ENCODE measurements at places on chromosomes 5 and 9.

- no peak for DNase-seq
These were observed 159.4 kb downstream of the ARHGAP26 start for GRCh38 chr5:142929587-142929986.

- no peak for DNase-seq
These were observed 351.8 kb upstream of the ADAMTSL1 start for GRCh38 chr9:18122171-18122570.

- no peak for DNase-seq
These were observed 150.0 kb upstream of the VCAN start for GRCh38 chr5:83321483-83322055.

GRCh38 chr5:156815988-156816599 is 34.0 kb upstream of the PPP1R2B start:
- peak; percentile 5 for DNase-seq

DNA sequence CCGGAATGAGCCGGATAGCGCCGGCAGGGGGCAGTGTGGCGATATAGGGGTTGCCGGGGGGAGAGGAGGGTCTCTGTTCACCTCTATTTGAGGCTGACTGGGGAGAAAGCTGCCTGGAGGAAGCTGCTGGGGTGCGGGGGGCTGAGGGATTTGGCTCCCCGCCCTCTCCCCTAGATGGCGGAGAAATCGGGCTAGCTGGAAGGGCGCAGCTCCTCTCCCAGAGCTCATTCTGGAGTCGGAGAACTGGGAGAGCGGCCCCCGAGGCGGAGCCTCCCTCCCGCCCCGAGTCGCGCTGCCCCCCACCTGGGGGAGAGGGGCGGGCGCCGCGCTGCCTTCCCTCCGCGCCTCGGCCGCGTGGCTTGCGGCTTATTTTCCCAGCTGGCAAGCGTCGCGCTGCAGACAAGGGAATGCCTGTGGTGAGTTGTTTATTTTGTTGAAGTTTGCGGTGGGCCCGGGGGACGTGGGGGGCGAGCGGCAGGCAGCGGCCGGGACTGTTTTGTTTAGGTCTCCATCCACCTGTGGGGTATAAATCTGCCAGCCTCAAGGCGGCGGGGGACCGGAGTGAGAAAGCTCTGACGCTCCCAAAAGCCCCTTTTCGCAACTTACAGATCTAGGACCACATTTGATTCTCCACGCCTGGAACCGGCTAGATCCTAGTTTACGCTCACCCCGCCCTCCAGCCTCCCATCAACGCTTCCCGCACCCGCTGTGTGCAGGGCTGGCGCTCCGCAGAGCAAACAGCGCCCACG is 4.1 kb upstream of the RGMB start:
- peak; percentile 93 for DNase-seq

DNA sequence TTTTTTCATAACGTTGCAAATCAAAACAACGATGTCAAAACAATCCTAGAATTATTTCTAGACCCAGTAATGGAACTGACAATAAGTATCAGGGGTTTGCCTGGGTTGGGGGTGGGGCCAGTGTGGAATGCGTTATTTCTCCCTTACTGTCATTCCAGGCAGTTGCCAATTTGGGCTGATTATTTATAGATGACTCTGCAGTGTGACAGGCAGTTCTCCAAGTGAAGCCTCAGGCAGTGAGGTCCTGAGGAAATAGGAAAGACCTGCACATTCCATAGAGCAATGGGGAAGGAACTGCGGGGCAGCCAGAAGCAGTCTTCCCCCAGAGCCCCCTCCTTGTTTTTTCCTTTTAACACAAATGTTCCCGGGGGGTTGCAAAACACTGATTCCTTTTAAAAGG is 179.0 kb downstream of the YTHDC2 start:
- DNase-seq = no peak

- no peak for DNase-seq
These were observed 506.5 kb downstream of the DMAC1 start for GRCh38 chr9:7293091-7293490.

GRCh38 chr9:16664211-16664610 is 206.3 kb downstream of the BNC2 start:
- DNase-seq = no peak

- peak; percentile 74 for DNase-seq
These were observed 492.2 kb downstream of the NR2F1-AS1 start for GRCh38 chr5:93088592-93089389.

DNA sequence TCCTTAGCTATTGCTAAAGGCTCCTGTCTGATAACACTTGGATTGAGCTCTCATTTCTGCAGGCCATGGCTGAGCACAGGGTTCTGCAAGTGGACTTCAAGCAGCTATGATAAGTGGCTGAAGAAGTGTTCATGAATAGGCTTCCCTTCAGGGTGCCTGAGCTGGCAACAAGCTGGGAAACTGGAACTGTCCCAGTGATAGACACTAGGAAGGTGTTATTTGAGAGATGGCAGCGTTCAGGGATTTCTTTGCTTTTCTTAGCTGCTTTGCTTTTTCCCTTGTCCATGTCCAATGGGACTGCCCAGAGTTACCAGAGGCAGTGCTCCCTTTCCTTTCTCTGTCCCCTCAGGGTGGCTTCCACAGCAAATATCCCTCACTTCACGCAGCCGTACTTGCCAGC is 75.8 kb downstream of the INIP start:
- DNase-seq = no peak

- DNase-seq = no peak
These were observed 29.3 kb downstream of the FUBP3 start for GRCh38 chr9:130608554-130609134.

GRCh38 chr5:43042626-43043399 is 2.7 kb upstream of the ANXA2R start:
- DNase-seq = peak; percentile 46

DNA sequence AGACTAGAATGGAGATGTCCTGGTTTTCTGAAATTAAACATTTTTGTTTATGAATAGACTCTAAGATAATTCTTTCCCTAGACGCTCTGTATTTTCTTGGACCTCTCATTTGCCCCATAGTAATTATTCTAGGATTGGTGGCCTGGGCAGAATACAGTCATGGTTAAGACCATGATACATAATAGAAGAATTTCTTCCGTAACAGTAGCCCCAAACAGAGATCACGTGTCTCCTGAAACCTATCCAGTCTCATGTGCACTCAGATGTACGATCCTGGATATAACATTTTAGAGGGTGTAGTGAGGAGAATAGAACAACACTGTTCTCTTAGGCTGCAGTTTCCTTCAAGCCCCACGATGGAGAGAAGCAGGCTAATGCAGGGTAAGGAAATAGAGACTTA is 22.3 kb downstream of the PCDHAC2 start:
- DNase-seq = no peak

- peak; percentile 72 for DNase-seq
These were observed 192.5 kb upstream of the TUT7 start for GRCh38 chr9:86546712-86547111.

DNA sequence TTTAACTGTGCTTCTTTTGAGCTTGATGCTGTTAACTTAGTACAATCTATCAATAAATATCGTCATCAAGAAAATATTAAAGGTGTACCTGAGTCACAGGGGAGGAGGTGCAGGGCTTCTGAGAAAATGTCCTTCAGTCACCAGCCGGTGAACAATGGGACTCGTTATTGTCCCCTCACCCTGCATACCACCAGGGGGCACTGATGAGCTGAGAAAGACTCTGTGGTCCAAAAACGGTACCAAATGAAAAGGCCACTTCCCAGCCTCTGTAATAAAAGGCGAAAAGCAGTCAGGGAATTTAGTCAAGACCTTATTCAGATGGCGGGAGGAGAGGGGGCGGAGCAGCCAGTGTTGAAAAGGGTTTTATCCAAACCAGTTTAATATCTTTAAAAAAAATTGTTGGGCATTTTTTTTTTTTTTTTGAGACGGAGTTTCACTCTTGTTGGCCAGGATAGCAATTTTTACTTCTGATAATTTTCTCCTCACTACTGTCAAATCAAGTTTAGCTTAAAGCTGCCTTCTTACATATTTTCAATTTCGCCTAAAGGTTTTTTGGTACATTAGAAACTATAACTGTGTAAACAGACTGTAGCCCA is 271.9 kb upstream of the ADAMTS16 start:
- DNase-seq = no peak

DNA sequence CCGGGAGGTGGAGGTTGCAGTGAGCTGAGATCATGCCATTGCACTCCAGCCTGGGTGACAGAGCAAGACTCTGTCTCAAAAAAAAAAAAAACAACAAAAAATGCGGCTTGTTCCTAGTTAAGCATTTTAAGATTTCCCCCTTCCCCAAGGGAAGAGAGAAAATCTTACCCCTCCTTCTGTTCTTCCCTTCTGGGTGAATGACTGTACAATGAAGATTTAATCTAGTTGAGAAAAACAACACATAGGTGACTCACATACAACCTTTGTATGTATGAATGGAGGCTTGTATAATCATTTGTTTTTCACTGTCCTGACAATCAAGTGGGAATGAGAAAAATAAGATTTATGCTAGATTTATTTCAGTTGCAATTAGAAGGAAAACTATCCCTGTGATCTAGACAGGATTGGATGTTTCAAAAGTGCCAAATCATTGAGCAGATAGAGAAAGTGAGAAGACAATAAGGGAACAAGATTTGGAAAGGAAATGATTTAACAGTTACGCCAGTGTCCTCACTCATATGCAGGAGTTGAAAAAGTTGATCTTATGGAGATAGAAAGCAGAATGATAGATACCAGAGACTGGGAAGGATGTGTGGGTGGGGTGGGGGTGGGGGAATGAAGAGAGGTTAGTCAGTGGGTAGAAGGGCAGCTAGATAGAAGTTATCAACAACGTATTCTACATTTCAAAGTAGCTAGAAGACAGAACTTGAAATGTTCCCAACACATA is 16.7 kb downstream of the GDA start:
- no peak for DNase-seq

- DNase-seq = no peak
These were observed 25.1 kb downstream of the MACROH2A1 start for GRCh38 chr5:135373736-135374515.

DNA sequence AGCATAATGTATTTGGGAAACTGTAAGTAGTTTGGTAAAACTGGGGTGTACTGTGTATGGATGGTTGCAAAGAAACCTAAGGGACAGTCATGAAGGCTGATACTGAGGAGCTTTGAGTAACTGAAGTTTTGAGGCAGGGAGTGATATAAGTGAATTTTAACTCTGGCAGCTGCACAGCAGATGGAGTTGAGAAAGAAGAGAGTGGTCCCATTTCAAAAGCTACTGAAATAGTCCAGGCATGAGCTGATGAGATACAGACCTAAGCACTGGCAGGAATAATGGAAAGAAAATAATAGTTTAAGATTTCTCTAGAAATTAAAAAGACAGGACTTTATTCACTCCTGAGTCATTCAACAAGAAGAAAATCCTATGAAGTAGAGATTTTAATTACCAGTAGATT is 232.0 kb downstream of the CHSY3 start:
- DNase-seq = peak; percentile 31

- no peak for DNase-seq
These were observed 38.5 kb upstream of the FCHO2 start for GRCh38 chr5:72917371-72917776.

GRCh38 chr5:61275841-61276240 is 56.2 kb upstream of the ZSWIM6 start:
- no peak for DNase-seq

- no peak for DNase-seq
These were observed 18.4 kb downstream of the BASP1 start for GRCh38 chr5:17235731-17236330.

DNA sequence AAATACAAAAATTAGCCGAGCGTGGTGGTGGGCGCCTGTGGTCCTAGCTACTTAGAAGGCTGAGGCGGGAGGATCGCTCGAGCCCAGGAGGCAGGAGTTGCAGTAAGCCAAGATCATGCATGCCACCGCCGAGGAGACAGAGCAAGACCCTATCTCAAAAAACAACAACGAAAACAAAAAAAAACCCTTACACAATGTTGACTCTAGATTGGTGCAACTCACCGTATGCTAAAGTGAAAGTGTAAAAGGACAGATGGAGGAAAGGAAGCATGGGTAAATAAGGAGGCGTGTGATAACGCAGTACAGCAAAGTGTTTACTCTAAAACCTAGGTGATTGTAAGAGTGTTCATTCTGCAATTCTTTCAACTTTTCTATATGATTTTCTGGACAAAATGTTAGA is 15.9 kb upstream of the RUFY1 start:
- DNase-seq = no peak

DNA sequence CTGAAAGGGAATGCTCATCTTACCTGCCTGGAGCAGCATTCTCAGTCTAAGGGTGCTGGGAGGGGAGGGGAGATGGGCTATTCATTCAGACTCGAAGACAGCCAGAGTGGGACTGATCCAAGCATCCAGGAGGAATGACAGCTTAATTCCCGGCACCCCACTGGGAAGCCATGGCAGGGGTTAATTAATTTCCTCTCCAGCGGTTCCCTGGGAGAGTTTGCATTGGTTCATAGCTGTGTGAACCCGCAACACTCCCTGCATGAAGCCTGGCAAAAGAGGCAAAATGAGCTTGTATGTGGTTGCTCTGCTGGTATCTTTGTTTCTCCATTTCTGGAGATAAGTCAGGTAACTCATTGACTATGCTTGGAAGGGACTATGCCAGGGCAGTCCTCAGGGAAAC is 401.0 kb upstream of the SLC24A2 start:
- DNase-seq = peak; percentile 56

DNA sequence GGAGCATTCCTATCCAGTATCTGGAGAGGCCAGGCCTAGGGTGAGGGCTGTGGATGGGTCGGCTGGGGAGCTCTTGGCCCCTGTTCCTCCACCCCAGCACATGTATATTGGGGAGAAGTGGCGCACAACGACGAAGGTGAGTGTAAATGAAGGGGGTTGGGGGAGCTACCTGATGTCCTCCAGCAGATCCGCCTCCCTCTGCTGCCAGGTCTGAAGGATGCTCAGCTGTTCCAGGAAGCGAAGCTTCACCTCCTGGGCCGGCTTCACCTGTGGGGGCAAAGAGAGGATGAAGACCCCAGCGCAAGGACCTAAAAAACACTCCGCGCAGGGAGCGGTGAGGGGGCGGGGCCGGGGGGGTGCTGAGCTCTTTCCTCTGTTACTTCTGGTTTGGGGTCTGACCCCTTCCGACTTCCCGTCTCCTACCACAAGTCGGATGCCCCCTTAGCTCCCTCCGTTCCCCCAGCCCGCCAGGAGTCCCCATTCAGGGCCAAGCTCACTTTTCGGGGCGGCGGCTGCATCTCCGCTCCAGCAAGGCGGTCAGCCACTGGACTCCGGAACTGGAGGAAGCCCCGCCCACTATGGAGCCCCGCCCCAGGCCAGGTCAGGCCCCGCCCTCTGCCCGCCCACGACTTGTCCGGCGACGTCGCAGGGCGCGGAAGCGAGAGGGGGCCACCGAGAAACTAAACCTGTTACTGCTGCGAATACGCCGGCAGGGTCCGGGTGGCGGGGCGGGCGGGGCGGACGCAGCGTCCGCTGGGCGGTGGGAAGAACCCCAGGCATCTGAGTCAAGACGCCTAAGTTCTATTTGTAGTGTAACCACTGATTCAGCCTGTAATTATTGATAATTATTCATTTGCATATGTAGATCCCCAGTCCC is at the start of gene FCHSD1:
Gene FCHSD1 (minus strand): TSS at position 568 of the 877 bp plus-strand sequence. CDS start 50 bp downstream, at position 518.
- peak; percentile 70 for DNase-seq

DNA sequence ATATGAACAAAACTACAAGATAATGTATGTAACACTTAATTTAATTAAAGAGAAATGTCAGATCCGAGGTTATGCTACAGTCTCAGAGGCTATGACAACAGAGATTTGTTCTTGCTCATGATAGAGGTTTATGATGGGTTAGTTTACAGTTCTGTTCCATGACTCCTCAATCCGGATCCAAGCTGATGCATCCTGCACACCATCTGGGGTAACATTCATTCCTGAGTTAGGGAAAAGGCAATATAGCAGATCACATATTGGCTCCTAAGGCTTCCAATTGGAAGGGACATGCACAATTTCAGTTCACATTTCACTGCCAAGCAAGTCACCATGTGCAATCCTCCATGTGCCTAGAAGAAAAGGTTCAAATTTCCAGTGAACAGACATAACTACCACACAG is 40.4 kb downstream of the ABLIM3 start:
- DNase-seq = no peak

- DNase-seq = no peak
These were observed 100.4 kb downstream of the VPS13A start for GRCh38 chr9:77277719-77278118.
